ENCODE measurements at places on chromosomes 6 and 20.

DNA sequence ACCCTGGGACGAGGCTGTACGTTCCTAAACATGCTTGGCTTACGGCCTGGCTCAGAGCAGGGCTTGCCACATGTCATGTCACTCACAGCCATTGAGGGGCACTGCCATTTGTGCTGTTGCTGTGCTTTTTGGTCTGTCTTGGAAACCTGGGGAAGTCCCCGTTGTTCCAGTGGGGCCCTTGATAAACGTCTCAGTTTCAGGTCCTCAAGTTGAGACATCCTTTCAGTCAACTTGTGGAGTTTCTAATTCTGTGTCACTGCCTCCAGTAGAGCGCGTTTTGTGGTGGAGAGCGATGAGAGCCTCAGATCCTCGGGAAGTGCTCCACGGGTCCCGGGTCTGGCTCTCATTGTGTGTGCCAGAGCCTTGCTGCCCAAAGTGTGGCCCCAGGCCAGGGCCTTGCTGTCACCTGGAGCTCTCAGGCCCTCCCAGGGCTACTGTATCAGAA is 43.0 kb upstream of the CCR6 start:
- no peak for DNase-seq

DNA sequence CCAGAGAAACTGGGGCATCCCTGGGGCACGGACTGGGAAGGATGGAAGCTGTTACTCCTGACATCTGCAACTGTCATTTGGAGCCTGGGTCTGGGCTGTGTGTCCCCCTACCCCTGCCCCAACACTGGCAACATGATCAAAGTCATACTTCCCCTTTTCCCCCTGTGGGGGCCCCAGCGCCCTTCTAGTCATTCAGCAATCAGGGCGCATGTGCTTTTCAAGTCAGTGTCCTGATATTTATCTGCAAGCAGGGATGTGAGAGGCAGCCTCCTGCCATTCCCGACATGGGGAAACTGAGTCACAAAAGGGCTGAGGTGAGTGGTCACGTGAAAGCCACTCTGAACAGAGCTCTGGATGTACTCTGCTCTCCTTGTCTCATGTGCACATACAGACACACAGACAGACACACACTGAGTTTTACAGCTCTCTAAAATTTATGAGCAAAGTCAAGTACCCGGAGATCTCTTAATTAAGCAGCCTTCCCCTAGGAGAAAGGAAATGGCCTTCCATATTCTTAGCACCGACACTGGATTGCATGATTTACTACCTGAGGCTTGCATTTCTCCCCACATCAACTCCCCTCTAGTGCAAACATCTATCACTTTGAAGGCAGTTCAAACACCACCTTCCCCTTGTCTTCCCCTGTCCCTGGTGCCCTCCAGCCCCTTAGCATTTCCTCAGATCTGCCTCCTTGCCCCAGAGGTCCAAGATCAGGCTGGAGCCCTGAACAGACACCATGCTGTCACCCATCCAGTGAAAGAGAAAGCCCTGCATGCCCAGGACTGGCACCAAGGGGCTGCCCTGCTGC is 170.7 kb downstream of the CDC5L start:
- no peak for DNase-seq

DNA sequence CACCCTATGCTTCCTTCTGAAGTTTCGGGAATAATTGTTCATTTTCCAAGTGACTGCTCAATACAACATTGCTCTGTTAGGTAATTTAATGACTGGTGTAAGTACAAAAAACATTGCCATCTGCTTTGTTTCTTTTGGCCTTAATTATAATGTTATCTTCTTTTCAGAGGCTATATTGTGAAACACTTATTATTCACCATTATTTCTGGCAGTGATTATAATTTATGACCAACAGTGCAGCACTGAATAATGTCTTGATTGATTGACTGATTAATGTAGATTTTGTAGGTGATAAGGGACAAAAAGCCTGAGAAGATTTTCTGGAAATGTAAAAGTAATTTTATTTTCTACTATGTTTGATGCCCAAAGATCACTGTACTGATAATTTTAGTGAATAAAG is 377.7 kb downstream of the PLCB1 start:
- DNase-seq: no peak

DNA sequence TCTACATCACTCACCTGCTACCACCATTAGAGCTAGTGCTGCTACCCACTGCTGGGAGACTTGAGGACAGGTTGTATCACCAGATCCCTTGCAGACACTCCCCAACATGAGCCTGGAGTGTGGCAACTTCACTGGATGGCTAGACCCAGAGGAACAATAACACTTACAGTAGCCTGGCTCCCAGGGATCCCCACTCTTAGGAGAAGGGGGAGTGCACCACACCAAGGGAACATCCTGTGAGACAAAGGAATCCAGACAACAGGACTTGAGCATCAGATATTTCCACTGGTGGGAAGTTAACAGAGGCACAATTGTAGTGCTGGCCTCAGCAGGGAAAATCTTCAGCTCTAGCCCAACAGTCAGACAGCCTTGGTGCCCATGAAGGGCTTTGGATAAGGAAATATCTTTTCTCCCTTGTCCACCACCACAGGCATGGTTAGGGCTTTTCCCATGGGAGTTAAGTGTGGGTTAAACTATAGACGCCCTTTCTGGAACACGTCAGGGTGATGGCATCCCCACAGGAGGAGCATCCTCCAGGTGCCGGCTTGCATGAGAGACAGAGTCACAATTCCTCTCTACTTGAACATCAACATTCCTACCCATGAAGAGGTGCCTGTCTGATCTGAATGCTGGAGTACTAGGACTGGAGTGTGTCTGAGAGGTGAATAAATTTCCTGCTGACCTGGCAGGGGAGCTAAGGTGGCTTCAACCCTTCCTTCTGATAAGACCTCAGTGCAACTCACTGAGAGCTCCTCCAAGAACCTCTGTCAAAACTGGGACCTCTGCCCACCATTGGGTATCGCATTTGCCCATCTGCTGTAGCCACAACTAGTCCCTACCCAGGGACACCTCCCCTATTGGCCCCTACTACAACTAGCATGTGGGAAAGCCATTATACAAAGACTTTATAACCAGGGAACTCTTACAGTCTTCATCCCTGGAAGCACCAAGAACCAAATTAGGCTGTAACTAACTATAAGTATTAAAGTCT is 55.4 kb upstream of the SIRPG start:
- no peak for DNase-seq

DNA sequence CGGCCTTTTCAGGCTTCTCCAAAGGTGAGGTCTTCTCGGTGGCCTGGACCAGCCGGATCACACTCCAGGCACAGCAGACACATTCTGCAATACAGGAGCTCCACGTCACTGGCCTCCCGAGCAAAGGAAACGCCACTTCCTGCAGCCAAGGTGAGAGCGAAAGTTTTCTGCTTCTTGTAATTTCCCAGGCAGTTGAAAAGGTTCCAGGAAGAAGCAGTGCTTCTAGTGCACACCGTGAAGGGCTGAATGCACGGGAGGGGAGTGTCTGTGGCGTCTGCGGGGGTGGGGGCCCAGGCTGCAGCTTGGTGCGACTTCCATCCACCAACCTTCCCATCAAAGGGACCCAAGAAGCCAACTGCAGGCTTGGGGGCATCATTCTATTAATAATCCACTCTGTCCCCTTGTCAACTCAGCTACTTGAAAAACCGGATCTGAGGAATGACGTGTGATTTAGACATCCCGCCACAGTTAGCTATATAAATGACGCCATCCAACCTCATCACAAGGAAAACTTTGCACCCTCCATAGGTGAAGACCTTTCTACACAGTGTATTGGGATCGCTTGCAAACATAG is 61.1 kb downstream of the NFATC2 start:
- DNase-seq: no peak

GRCh38 chr20:35757098-35757705 is 14.6 kb upstream of the PHF20 start:
- no peak for DNase-seq

- no peak for DNase-seq
Observed at GRCh38 chr6:170092826-170093225, 198.1 kb downstream of the DLL1 start.

GRCh38 chr6:163648868-163649267 is 234.3 kb downstream of the QKI start:
- DNase-seq: no peak

DNA sequence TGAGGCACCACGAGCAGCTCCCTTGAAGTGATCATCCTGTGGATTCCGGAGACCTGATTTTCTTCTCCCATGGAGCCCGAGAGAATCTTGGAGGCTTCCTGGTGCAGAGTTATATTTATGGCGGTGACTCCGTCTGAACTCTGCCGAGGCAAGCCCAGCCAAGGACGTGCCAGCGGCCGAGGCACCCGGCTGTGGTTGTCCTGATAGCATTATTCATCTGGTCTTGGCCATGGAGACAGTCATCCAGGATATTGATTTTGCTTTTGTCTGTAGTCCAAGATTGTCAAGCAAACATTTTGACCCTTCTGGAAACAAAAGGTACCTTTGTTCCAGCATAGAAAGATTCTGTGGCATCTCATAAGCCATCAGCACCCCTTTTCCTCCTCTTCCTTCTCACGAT is 163.3 kb downstream of the SCML4 start:
- DNase-seq: no peak

GRCh38 chr6:91082311-91082832 is 495.5 kb upstream of the MAP3K7 start:
- peak; percentile 33 for DNase-seq

GRCh38 chr6:68778356-68779020 is 143.4 kb downstream of the ADGRB3 start:
- peak; percentile 18 for DNase-seq

- no peak for DNase-seq
Observed at GRCh38 chr20:64240243-64241015, 15.1 kb upstream of the PCMTD2 start.

- no peak for DNase-seq
Observed at GRCh38 chr20:61380545-61380915, 128.5 kb downstream of the CDH4 start.

DNA sequence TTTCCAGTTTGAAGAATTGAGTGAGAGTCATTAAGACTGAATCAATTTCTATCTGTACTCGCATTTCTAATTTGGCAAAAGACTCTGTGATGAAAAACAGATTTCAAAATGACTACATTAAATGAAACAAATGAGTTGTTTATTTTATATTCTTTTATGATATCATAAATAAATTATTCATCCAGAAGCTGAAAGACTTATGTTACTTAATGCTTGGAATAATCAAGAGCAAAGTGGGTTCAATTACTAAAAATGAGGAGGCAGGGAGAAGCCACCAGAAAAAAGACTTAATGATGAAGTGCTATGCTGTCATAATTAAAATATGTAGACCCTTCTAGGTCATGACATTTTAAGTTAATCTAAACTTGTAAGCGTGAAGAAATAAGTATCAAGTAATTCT is 130.6 kb upstream of the FERMT1 start:
- DNase-seq: no peak

GRCh38 chr6:14467591-14467990 is 350.0 kb downstream of the CD83 start:
- DNase-seq: no peak

- DNase-seq: peak; percentile 12
Observed at GRCh38 chr6:35368038-35368887, 25.9 kb downstream of the PPARD start.

DNA sequence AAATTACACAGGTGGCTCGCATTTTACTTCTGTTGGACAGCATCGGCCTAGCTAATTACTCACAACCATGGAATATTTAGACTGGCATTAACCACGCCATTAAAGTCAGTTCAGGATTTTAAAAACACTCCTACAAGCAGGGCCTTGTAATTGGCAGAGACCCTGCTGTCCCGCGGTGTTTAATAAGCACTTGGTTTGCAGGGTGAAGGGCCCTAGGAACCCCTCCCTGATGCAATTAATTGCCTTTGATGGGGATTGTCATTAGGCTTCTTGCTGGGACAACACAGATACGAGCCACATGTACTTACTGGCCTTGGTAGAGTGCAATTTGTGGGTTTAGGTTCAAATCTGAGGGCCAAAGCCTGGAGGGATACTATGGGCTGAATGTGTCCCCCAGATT is 7.8 kb upstream of the VSTM2L start:
- no peak for DNase-seq

GRCh38 chr6:30204116-30204515 is 9.1 kb downstream of the TRIM26 start:
- no peak for DNase-seq

GRCh38 chr6:44332585-44332984 is 9.9 kb upstream of the SPATS1 start:
- DNase-seq: no peak

DNA sequence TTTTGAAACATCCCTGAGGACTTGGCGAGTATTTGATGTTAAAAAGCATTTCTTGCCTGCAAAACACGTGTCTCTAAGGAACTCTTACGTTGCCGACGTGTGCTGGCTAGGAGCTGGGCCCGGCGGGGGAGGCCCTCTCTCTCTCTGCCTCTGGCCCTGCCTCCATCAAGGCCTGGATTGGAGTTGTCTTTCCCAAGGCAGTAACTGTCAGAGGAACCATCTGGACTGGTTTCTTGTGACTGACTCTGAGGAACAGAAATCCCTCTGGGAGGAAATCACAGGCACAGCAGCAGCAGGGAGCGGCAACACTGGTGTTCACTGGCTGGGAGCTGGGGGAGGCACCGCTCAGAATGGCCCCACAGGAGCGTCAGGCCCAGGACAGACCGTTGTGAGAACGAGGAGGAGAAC is 244.2 kb downstream of the NRN1 start:
- DNase-seq: no peak

DNA sequence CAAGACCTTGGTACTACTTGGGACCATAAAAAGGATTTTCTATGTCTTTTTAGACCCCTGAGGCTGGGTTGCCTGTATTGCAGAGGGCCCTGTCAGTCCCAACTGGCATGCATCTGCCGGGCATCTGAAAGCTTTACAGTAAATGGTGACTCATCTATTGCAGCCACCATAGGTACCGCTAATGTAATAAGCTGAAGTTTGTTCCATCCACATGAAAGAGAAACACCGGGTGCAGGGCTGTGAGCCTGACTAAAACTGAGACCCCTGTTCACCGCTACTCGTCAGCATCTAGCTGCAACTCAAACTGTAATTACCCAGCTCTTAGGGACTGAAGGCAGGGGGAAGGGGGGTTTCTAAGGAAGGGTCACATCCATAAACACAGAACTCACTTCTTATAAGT is 49.5 kb downstream of the TRERF1 start:
- no peak for DNase-seq

GRCh38 chr20:61698598-61699494 is 366.8 kb downstream of the TAF4 start:
- DNase-seq: no peak

- DNase-seq: peak; percentile 44
Observed at GRCh38 chr20:19688031-19688806, 69.8 kb upstream of the RIN2 start.

- no peak for DNase-seq
Observed at GRCh38 chr6:47846752-47847151, 64.9 kb downstream of the OPN5 start.

- DNase-seq: no peak
Observed at GRCh38 chr6:160358225-160359119, 10.3 kb downstream of the SLC22A3 start.

- DNase-seq: no peak
Observed at GRCh38 chr6:35931120-35931561, 10.2 kb upstream of the SRPK1 start.
